Sigmoid colon (tissue), 7 donors: ENCODE measurements at places on chromosomes 11 and 22. TPM values are rescaled to one million over a fixed set of nuclear protein-coding genes. Genes with fewer than 3 reads are reported as not detected.

CALCA gene
- not detected for total RNA-seq

DLG2 gene
- total RNA-seq, result 21.0 TPM

MISFA gene
- total RNA-seq, result not detected

UQCC3 gene
- 8.6 TPM for total RNA-seq

LGR4 gene
- 44.3 TPM for total RNA-seq

MS4A4E gene
- 11.1 TPM for total RNA-seq

- DNase-seq, result no peak
These were observed 221.4 kb downstream of the DBX1 start for GRCh38 chr11:19938866-19939265.

- DNase-seq, result no peak
These were observed 219.9 kb downstream of the HIPK3 start for GRCh38 chr11:33476945-33477606.

- no peak for DNase-seq
These were observed 238.1 kb downstream of the SWAP70 start for GRCh38 chr11:9901943-9902342.
